ENCODE measurements at places on chromosomes 3 and 15.

- no peak for DNase-seq
Observed at GRCh38 chr3:171959532-171960089, 79.8 kb upstream of the FNDC3B start.

DNA sequence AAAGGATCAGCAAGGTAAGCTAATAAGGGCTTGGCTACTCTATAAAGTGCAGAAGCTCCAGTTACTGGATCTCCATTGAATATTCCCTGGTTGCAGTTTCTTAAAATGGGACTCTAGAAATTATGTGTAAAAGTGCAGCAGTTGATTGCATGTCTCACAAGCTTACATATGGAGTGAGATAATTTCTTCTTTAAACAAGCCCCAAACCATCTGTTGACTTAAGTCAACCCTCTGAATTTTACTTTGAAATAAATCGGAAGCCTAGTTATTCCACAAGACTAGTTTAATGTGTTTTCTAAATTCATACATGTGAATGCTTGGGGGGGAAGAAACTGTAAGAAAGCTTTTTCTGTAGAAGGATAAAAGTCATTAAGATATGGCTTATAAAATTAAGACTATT, 664.2 kb downstream of the NLGN1 start:
- no peak for DNase-seq

- no peak for DNase-seq
Observed at GRCh38 chr15:24607636-24608035, 67.9 kb upstream of the NPAP1 start.

- no peak for DNase-seq
Observed at GRCh38 chr3:4595710-4596113, 102.6 kb downstream of the ITPR1 start.

GRCh38 chr3:40869939-40870338, 329.4 kb upstream of the CTNNB1 start:
- DNase-seq = no peak

- DNase-seq = no peak
Observed at GRCh38 chr15:56053046-56053400, 59.6 kb upstream of the NEDD4 start.

DNA sequence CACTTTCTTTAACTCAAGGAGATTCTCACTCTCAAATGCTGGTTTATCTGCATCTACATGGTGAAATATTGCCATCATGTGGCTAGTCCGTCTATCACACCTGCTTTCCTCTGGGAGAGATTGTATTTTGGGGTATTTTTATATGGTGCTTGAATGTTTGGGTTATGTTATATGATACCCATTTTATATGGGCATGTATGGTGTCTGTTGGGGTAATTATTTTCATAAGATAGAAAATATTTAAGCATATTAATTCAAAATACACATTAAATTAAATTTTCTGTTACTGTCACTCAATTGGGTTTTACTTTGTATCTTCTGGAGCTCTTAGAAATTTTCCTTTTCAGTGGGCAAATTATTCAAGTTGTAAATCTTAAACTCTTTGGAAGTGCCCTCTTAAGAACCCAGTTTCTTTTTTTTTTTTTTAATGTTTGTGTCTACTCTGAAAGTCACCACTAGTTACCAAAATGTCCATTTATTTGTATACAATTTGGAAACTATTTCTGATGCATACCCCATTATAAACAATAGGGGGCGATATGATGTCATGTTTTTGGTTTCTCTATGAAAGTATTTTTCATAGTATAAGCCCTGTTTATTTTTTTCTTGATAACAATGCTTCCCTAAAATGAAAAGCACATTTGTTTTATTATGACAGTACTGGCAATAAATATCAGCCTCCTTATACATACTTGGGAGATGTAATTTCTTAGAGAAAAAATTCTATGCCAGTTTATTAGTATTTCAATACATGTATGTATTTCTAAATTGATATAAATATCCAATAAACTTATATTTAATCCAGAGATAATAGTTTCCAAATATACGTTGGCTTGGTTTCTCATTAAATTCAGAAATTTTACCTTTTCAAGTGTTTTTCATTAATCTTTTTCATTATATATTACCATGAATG, 36.1 kb upstream of the PLSCR5 start:
- peak; percentile 23 for DNase-seq

GRCh38 chr15:65762914-65763787, 28.9 kb downstream of the DENND4A start:
- no peak for DNase-seq

DNA sequence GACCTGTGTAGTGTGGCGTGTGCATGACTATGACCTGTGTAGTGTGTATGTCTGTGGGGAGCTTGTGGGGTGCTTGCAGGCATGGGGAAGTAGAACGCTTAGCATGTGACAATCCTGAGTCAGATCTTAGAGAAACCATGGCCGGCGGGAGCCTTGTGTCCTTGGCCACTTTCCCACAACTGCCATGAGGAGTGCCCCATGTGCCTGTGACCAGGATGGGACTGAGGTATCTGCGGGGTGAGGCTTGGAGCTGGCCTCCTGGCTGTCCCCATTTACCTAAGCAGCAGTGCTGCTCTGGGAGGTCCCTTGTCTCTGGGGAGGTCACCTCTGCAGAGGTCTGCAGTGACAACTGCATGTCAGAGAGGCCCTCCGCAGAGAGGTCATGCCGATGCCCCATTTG, 23.6 kb downstream of the TRPM1 start:
- no peak for DNase-seq
